ENCODE measurements at places on chromosomes 13 and 19.

DNA sequence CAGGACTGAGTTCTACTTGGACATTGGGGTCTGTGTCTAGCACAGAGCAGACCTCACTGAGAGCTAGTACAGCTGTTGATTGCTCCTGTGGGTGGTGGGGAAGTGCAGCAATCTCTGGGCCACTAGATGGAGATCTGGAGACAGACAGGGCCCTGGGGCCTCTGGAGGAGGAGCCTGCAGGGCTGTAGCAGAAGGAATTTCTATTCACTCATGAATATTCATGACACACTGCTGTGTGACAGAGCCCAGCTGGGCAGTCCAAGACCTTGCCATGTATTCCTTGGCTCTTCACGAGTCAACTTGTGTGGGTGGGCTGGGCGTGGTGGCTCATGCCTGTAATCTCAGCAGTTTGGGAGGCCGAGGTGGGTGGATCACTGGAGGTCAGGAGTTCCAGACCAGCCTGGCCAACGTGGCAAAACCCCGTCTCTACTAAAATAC is 37.5 kb downstream of the SUGP2 start:
- peak; percentile 90 for DNase-seq

DNA sequence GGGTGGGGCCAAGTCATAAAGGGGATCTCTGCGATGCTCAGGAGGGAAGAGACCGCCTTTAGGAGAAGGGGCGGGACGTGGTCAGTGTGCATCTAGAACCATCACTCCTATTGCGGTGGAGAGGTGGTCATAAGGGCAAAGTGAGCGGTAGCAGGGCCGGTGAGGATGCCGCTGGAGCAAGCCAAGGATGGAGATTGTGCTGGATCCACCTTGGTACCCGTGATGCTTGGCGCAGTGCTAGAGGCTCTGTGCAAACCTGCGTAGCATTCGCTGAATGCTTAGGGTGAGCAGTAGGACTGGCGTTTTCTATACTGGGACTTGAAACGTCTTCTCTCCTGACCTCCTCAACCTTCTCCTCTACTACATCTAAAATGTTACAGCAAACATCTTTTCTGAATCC is 294.2 kb downstream of the FGF9 start:
- no peak for DNase-seq

GRCh38 chr19:13400296-13400695 is 106.0 kb downstream of the CACNA1A start:
- DNase-seq = peak; percentile 79

- no peak for DNase-seq
These were observed 19.0 kb upstream of the FBL start for GRCh38 chr19:39865186-39865585.

- DNase-seq = no peak
These were observed 499 bp upstream of the KLK13 start for GRCh38 chr19:51065221-51065960.

- DNase-seq = no peak
These were observed 186.8 kb downstream of the PRR20E start for GRCh38 chr13:57353831-57354230.

GRCh38 chr19:42151782-42152684 is 19.8 kb upstream of the POU2F2 start:
- DNase-seq = no peak

DNA sequence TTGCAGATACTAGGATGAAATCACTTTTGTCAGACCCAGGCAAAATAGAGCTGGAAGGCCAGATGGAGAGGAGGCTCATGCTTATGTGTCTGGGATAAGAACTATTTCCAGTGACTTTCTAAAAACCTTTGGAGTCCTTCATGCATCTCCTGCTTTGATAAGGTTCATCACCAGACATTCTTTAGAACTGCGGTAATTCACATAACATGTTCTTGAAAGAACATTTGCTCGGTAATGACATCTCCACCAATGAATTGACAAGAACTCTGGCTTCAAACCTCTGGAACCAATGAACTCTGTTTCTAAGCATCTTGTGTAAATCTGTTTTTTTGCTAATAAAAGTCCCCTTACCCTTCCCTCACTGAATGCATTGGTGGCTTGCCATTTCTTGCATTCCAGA is 112.0 kb upstream of the KL start:
- no peak for DNase-seq

GRCh38 chr19:28446511-28446910 is 766.4 kb downstream of the UQCRFS1 start:
- no peak for DNase-seq

- DNase-seq = no peak
These were observed 26.8 kb upstream of the LRCH1 start for GRCh38 chr13:46526100-46526735.

DNA sequence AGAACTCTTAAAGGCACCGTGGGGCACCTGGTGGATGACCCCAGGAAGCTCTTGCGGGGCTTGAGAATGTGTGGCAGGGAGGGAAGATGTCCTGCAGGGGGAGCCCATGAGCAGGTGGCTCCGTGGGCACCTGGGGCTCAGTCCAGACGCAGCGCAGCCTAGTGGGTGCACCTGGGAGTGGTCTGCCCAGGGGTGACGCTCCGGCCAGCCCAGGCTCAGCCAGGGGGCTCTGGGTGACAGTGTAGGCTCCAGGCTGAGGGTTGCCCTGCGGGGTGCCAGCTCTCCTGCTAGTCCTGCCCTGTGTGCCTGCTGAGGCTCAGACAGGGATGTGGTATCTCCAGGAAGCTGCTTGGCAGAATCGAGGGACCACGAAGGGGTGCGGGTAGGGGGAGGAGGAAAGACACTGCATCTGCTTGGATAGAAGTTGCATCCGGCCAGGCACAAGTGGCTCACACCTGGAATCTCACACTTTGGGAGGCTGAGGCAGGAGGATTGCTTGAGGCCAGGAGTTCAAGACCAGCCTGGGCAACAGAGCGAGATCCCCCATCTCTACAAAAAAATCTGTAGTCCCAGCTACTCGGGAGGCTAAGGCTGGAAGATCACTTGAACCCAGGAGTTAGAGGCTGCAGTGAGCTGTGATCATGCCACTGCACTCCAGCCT is 15.0 kb upstream of the PGLS start:
- DNase-seq = peak; percentile 42

DNA sequence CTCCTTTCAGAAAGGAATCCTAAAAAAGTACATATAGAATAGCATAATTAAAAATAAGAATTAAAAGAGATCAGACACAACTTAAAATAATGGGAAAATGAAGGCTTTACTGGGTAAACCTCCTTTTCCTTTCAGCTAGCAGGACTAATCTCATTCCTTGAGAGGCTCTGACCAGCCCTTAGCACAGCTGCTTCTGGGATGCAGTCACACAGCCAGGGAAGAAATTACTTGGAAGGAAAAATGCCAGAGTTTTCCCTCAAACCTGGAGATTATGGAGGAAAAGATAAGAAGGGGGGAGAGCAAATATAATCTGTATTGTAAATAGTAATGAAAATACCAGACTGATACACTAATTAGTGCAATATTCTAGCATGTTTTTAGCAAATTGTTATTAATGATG is 91.8 kb downstream of the LRCH1 start:
- no peak for DNase-seq

- no peak for DNase-seq
These were observed 9.3 kb upstream of the LAIR1 start for GRCh38 chr19:54373781-54374631.

GRCh38 chr19:40813182-40813581 is 14.2 kb downstream of the EGLN2 start:
- no peak for DNase-seq

DNA sequence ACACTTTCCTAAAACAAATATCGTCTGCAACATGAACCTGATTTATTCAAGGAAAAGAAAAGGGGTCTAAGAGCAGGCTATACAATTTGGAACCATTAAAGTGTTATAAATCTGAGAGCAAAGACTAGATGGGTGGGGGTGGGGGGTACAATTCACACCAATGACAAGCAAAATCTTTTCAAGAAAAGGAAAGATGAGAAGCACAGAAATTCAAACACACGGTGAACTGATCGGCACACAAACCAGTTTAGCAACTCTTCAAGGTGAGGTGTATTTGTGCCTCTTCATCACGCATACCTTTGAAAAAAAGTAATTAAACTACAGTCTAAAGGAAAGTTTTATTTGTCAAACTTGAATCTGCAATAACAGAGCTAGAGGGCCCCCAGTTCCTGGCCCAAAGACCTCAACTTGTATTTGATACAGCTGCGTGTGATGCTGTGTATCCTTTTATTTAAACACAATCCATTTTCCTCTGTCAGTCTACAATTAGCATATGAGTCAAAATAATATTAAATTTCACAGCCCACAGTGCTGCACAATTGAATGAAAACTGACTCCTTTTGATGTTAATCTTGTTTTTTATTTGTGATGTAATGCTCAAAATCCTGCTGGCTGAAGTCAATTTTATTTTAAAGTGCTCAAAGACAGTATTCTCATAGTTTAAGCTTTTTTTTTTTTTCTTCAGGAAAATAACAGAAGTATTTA is 14.2 kb downstream of the EFNB2 start:
- DNase-seq = no peak

DNA sequence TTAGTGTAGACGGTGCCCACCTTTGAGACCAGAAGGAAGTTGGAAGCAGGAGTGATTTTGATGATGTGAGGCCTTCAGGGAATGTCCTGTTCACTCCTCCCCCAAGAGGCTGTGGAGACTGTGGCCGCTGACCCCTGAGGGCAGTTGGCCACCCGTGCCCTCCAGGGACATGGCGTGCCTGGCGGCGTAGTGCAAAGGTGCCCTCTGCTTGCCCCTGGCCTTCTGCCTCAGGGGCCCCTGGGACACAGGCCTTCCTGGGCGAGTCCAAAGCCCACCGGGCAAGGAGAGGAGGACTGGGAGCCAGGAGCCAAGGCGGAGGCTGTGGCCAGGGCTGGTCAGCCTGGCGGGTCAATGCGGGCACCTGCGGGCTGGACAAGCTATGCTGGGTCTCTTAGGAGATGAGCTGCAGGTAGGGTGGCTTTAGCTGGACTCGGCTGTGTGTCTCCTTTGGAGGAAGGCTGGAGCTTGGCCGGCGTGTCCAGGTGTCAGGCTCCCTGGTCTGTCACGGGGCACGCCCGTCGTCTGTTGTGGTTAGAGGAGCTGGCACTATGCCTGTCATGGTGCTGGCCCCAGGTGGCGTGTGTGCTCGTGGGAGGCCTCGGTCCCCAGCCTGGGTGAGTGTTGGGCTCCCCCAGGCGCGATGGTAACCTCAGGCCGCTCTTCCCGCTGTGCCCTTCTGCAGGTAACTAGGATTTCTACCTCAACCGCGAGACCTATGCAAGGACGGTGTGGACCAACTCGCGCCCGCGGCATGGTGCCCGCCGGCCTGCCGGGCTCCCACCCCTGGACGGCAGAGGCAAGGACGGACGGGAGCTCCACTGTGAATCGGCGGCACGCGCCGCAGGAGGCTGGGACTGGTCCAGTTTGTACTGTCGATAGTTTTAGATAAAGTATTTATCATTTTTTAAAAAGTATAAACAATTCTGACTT is 6.8 kb downstream of the PLEKHJ1 start:
- no peak for DNase-seq

DNA sequence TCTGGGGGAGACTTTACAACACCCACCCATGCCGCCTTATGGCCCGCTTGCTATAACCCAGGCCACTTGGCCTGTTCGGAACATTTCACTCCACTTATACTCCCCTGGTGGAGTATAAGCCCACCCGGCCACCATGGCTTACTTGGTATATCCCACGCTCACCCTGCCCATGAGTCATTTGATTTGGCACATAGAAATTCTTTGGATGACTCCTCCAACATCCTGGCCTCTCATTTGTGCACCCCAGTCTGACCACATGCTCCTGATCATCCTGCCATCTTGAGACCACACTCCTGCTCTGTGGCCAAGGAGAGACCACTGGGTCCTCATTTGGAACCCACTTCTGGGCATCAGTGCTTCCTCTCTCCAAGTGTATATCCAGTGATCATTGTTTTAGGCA is 5.2 kb downstream of the SPACA6 start:
- no peak for DNase-seq

DNA sequence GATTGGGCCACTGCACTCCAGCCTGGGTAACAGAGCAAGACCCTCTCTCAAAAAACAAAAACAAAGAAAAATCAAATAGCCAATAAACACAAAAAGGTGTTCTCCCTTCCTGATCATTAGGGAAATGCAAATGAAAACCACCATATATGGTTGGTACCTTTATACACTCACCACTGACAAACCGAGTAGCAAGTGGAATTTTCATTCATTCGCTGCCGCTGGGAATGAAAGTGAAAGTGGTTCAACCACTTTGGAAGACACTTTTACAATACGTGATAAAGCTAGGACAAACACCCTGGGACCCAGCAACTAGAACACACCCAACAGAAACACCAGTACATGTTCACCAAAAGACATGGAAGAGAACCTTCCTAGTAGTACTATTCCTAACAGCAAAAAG is 21.0 kb downstream of the GRIK5 start:
- no peak for DNase-seq

GRCh38 chr13:86882835-86883234 is 788.3 kb upstream of the SLITRK5 start:
- no peak for DNase-seq

DNA sequence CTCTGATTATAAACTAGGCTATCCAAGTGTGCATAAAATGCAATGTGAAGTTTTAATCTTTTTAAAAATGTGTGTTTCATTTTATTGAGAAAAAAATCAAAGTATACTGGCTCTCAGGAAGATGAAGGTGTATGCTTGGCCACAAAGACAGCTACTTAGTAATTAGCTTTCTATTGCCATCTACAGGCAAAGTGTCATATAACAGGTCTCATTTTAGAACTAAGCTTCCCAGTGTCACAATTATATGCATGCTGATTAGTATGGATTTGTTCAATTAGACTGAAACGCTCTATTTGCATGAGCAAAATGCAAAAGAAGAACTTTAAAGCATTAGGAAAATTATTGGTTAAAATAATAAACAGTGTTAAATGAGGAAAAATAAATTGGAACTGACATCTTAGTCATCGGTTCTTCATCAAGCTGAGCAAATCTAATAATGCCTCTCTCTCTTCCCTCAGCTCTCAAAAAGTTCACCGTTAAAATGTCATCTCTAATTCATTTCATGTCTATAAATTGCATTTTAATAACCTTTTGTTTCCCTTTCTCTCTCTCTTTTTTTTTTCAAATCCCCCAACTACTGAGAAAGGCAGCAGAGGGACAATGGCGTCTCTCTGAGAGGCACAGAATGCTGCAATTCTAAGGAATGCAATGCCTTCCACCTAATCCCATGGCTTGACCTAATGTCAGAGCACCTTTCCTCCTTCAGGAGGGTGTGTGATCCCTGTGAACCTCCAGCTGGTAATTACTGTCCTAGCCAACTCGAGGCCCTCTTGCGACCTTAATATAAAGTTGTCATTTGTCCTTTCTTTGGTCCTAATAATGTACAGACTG is 313.1 kb upstream of the MAB21L1 start:
- DNase-seq = peak; percentile 65

DNA sequence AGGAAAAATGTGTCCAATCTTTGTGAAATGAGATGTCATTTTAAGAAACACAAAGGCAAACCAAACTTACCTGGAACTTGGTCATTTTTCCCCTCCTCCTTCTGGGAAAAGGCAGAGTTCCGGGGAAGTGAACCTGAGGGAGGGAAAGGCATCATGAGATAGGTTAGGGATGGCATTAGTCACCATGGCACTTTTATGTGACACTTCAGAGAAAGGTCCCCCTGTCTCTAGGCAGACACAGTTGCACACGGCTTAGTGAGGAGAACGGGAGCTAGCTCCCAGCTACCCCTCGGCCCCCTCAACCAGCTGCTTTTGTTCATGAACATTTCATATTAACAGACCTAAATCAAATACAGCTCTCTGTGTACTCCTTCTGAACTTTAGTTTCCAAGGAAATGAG is 1.5 kb downstream of the ZNF235 start:
- no peak for DNase-seq

- DNase-seq = peak; percentile 8
These were observed 58.8 kb upstream of the ZNF681 start for GRCh38 chr19:23817519-23817918.
